ENCODE measurements at places on chromosomes 16 and 17.

- no peak for DNase-seq
Measured at GRCh38 chr16:67350324-67350723, 23.7 kb downstream of the LRRC36 start.

GRCh38 chr17:77119668-77120301 lies 21.0 kb upstream of the SEC14L1 start:
- DNase-seq, result no peak

GRCh38 chr17:74592087-74592990 lies at the start of gene CD300LD:
Gene CD300LD, minus strand, starts transcription at chr17:74592283. Its CDS starts 81 bp downstream, at chr17:74592202.
- DNase-seq, result no peak

DNA sequence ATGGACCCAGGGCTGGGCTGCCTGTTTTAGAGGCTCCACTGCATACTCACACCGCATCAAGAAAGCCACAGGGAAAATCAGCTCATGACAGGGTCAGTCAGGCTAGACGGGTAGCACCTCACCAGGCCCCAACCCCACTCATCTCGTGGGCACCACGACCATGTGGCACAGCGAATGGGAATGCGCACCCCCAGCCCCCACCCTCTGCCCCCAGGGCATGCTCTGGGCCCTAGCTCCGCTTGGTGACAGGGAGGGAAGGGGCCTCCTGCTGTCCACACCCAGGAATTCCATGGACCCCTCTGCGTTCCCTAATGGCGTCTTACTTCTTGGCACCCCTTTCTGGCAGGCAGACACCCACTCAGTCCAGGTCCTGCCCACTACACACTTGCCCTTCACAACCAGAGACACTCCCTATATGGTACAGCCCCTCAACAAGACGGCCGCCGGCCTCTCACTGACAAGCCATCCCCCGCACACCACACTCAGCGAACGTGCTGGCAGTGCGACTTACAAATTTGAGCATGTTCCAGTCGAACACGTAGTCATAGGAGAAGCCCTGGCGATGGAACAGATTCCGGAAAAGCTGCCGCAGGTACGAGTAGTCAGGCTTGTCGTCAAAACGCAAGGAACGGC lies 22.1 kb downstream of the SLC16A3 start:
- DNase-seq, result no peak

GRCh38 chr17:40372031-40372430 lies 7.5 kb upstream of the GJD3 start:
- no peak for DNase-seq

DNA sequence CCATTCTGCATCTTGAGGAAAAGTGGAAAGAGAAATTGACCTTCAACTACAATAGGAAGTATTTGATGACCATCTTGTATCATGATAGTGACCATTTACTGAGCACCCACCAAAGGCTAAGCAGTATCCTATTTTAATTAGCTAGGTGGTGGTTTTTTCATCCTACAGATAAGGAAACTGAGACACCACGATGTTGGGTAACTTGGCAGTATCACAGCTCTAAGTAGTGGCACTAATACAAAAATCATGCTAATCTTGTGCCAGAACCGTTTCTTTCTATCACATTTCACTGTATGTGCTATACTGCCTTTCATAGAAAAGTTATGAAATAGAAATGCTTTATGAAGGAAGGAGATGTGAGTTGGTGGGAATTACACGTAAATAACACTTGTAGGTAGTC lies 2.3 kb downstream of the EVI2B start:
- no peak for DNase-seq

GRCh38 chr16:24255456-24256371 lies at the start of gene CACNG3:
Gene CACNG3, plus strand, starts transcription at chr16:24256335. Its CDS starts 420 bp downstream, at chr16:24256755.
- peak; percentile 11 for DNase-seq

- DNase-seq, result no peak
Measured at GRCh38 chr17:56913000-56913311, 893 bp downstream of the TRIM25 start.

GRCh38 chr17:50203604-50204345 lies 2.3 kb upstream of the COL1A1 start:
- peak; percentile 62 for DNase-seq

DNA sequence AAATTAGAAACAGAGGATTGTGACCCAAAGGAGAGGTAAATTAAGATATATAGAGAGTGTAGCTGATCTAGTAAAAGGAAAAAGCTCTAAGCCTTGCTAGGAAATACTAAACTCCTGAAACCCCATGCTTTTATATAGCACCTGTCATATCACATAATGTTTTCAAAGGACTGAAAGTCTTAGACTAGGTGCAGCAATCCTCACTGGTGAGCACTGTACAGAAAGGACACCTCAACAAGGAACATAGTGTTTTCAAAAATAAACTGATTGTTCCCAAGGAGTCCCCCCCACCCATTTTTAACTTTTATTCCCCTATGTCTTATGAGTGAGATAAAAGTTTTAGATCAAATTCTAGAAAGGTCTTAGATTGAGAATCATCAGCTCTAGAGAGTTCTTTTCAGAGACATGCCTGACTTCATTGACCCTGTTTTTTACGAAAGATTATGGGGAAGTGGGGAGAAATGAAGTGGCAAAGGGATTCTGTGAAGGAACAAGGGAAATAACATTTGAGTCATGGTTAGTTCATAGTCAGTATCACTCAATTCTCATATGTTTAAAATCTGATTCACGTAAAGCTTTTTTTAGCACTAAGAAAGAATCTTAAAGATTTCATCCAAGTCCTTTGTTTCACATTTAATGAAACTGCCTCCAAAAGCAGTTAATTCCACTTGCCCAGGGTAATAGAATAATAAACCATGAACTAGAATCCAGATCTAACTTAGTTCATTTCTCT lies 166.4 kb downstream of the CYB561 start:
- DNase-seq, result peak; percentile 39

DNA sequence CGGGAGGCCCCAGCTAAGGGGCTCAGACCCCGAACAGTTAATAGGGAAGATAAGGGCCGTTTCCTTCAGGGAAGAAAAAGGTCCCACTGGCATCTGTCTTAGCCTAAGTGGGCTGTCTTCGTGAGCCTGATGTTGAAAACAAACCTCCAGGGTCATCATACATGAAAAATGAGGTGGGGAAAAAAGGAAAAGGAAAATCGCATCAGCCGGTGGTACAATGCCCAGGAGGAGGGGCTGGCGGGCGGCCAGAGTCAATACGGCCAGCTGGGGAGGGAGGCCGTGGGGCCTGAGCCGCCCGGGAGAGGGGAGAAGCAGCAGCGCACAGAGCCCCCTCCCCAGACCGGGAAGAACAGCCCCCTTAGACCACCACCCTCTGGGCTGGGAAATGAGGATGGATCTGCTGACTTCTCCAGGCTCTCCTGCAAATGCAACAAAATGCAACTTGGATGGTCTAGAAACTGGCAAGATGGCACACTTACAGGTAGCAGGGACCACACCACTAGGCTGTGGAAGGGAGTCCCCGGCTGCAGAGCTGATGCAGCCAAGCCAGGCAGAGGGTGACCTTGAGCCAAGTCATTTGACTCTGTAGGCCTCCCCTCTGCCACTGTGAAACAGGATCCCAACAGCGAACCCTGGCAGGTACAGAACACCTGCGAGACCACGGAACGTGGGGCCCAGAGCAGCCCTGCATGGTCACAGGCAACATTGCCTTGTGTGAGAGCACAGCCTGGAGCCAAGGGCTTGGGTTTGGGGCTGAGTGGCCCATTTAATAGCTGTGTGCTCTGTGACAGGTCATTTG lies 448.5 kb downstream of the SOX9 start:
- DNase-seq, result no peak

- peak; percentile 1 for DNase-seq
Measured at GRCh38 chr17:58156839-58157803, 8.9 kb downstream of the OR4D1 start.

GRCh38 chr17:12773153-12773552 lies 16.1 kb upstream of the ARHGAP44 start:
- no peak for DNase-seq

- DNase-seq, result peak; percentile 65
Measured at GRCh38 chr16:4323845-4324488, 8.1 kb downstream of the GLIS2 start.

GRCh38 chr17:68704871-68705713 lies 103.9 kb upstream of the FAM20A start:
- peak; percentile 66 for DNase-seq

DNA sequence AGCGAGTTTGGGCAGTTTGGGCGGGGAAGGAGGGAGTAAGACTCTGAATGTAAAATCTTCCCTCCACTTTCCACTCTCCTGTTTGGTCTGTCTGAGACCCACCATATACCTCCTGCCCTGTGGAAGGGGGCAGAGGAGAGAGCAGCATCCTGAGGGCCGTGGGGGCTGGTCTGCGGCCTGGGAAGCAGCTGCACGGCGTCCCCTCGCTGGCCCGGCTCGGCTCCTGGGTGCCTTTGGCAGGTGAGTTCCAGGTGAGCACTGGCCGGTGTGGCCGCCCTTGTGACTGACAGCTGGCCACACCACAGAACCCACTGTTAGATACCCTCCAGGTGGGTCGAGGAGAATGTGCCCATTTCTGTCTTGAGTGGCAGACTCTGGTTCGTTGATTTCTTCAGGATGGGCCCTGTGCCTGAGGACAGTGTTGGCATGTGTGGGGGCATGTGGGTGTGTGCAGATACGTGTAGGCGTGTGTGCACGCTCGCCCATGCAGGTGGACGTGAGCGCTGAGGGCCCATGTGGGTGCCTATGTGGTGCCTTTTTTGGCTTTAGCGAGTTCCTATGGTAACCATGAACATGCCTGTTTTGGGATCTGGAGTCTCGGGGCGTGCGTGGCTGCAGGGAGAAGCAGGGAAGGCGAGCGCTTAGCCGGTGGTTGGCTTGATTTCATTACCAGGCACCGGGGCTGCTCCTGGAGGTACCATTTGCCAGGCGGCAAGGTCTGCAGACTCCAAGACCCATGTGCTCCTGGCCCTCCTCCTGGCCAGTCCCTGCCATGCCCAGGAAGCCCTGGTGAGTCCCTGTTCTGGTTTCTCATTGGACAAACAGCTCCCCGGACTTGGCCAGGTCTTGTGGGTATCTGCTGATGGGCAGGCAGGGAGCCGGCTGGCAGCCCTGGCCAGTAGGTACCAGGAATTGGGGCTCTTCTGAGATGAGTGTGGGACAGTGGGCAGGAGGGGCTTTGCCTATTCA lies 12.4 kb downstream of the RAP1GAP2 start:
- DNase-seq, result no peak

DNA sequence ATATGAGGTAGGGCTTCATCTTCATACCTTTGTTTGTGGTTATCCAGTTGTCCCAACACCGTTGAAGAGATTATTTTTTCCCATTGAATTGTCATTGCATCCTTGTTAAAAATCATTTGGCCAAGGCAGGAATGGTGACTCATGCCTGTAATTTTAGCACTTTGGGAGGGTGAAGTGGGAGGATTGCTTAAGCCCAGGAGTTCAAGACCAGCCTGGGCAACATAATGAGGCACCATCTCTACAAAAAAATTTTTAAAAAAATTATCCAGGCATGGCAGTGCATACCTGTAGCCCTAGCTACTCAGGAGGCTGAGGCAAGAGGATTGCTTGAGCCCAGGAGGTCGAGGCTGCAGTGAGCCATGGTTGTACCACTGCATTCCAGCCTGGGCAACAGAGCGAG lies 223.9 kb downstream of the TANC2 start:
- no peak for DNase-seq

DNA sequence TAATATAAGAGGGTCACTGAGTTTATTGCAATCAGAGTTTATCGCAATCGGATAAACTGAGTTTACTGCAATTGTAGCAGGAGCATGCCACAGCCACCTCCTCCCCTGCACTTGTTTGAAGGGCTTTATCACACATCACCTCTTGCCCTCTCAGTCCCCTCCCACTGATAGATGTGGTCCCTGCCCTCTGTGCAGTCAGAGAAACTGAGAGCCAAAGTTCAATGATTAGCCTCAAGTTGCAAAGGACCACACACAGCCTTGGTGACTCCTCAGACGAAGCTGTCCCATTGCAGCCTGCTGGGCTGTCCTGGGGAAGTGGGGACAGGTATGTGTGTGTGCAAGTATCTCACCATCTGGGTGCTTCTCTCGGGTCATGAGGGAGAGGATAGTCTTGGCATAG lies 13.6 kb downstream of the ACLY start:
- no peak for DNase-seq

DNA sequence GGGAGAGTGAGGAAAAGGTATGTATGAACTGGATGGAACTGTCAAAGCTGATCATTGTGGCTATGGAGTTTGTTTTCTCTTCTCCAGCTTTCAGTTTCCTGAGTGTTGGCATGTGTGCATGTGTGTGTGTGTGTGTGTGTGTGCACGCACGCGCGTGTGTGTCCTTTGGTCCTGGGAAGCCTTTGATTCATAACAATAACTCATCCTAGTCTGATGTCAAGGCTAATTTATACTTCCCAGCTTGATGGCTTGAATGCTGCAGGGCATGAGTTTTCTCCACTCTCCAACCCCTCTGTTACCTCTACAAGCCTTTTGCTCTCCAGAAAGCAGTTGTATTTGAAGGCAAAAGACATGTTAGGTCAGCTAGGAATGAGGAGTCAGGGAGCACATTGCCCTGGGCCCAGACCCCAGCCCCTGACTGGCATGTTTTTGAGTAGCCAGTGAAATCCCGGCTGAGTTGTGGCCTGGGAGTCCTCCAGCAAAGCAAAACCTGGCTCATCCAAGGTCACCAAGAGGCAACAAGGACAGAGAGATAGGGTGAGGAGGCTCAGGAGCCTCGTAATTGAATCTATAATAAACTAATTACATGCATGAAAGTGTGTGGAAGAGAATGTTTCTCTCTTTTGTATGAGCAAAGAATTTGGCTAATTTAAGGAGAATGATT lies 8.9 kb upstream of the CDC42EP4 start:
- peak; percentile 35 for DNase-seq

GRCh38 chr17:63611354-63611753 lies 10.7 kb downstream of the TACO1 start:
- no peak for DNase-seq

- no peak for DNase-seq
Measured at GRCh38 chr17:44826123-44826790, 3.8 kb downstream of the GJC1 start.

DNA sequence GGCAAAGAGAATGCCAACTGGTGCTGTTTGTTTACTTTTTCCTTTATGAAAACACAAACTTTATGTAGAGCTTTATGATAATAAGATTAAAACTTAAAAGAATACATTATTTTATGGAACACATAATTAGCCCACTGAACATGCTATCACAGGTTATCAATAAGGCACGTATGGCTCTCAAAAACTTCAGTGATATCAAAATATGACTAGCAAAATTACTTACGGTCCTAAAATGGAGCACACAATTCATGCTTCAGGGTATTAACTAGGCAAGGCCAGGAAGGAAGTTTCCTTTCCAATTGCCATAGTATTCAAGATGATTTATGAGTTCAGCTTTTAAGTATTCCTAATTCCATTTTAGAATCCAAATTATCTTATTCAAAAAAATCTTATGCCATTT lies 3.6 kb downstream of the RNF43 start:
- DNase-seq, result no peak

Data from choroid plexus epithelial cell (primary cell).